NCI-H1105 (cell line): ENCODE measurements at places on chromosomes 5 and 9.

GRCh38 chr5:109816732-109817131, 127.0 kb downstream of the MAN2A1 start:
- no peak for DNase-seq

DNA sequence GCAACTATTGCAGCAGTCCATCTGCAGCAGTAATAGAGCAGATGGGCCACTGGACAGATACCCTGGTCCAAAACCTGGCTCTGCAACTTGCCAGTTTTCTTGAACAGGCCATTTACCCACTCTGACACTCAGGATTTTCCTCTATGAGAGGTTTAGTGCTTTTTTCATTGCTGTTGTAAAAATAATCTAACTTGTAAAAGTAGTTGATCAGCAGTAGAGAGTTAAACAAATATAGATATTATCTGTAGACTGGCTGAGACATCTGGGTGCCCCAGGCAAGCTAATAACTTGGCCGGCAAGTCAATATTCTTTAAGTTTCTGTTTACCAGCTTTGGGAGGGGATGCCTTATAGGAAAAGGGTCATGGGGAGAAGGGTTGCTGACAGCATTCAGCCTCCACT, 4.1 kb downstream of the DAPK1 start:
- DNase-seq: no peak

- DNase-seq: no peak
Observed at GRCh38 chr9:11735391-11735790, 957.8 kb upstream of the TYRP1 start.

GRCh38 chr9:104747565-104748358, at the start of gene NIPSNAP3A:
TSS of gene NIPSNAP3A (plus strand) at chr9:104747683. CDS start at chr9:104747793, 110 bp downstream.
- DNase-seq: peak; percentile 76

- no peak for DNase-seq
Observed at GRCh38 chr5:150000990-150001659, 586 bp downstream of the HMGXB3 start.

- DNase-seq: no peak
Observed at GRCh38 chr9:34171753-34172535, 6.9 kb upstream of the UBAP1 start.

GRCh38 chr9:114722937-114723620, 41.1 kb upstream of the TEX48 start:
- no peak for DNase-seq

- DNase-seq: no peak
Observed at GRCh38 chr5:177349362-177349647, 2.2 kb downstream of the LMAN2 start.

DNA sequence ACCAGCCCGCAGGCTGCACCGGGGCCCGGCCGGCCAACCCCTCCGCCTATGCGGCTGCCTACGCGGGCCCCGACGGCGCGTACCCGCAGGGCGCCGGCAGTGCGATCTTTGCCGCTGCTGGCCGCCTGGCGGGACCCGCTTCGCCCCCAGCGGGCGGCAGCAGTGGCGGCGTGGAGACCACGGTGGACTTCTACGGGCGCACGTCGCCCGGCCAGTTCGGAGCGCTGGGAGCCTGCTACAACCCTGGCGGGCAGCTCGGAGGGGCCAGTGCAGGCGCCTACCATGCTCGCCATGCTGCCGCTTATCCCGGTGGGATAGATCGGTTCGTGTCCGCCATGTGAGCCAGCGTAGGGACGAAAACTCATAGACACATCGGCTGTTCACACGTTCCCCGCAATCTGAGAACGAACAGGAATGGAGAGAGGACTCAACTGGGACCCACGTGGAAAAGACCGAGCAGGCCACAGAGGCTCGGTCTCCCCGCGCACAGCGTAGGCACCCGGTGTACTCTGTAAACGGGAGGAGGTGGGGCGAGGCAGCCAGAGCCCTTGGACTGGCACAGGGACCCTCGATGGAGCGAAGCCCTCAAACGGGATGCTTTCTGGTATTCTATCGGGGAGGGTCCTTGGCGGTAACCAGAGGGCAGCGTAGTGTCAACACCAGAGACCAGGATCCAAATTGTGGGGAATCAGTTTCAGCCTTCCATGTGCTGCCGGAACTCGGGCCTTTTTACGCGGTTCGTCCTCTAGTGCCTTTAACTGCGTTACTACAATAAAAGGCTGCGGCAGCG, 1.9 kb downstream of the FOXE1 start:
- DNase-seq: no peak

DNA sequence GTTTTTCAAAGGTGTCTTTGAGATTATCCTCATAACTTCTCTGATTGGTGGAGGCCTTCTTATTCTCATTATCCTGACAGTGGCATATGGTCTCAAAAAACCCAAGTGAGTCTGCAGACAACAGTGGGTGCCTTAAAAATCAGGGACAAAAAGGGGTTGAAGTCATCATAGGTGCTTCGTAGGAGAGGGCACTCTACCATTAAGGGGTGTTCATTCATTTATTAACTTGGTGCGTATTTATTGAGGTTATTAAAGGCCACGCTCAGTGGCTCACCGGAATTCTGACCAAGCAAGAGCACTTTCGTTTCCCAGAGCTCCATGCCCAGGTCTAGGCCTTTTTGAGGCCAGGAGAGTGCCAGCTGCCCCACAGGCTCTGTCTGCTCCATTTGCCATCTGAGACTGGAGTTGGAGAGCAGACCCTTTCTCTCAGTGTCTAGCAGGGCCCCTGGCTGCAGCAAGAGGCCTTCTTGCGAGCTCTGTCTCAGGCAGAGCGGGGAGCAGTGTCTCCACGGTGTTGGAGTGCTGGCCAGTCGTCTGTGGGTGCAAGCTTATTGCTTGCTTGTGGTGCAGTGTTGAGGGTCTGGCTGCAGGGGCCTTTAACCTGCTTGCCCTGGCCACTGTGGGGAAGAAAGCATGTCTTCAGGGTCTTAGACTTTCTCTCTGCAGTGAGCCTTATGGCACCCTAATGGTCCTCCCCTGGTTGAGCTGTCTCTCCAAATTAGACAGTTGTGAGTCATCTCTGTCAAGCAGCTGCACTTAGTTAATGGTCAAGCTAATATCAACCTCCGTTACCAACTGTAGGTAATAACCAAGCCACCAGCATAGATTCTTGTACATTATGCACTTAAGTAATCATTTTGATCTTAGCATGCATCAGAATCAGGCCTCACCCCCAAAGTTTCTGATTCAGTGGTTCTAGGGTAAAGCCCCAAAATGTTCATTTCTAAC, 62.6 kb downstream of the IL31RA start:
- no peak for DNase-seq

DNA sequence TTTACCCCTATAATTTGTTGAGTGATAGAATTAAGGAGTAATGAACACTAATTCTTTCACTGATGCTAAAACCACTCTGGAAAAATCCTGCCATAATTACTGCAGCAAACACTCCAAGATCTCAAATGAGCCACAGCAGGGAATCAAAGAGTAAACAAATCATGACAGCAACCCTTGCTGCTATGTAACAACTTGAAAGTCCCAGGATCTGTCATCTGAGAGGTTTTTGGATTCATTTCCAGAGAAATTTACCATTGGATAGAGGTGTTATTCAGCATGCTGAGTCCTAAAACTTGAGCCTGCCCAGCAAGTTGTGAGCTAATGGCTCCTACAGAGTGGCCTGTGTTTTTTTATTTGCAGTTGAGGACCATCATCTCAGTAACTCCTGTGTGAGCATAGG, 59.2 kb downstream of the PRLR start:
- DNase-seq: no peak

- DNase-seq: no peak
Observed at GRCh38 chr5:95631255-95631958, 11.5 kb downstream of the GPR150 start.

DNA sequence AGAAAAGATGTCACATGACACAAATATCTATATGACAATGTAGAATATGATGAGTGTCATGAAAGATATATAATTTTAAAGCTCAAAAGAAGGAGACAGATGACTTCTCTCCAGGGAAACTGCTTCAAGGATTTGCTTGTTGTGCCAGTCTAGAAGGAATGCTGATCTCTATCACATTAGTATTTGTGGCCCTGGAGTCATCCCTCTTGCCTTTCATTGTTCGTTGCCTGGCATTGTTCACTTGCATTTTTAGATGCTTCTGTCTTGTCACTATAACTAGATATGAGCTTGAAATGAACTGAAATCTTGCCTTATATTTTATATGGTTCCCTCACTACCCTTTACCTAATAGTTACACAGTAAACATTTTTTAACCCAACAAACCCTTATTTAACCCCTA, 207.5 kb downstream of the ZNF608 start:
- DNase-seq: no peak

GRCh38 chr5:134271059-134271458, 45.2 kb upstream of the PPP2CA start:
- DNase-seq: no peak

- DNase-seq: no peak
Observed at GRCh38 chr5:38883842-38884241, 38.0 kb downstream of the OSMR start.

DNA sequence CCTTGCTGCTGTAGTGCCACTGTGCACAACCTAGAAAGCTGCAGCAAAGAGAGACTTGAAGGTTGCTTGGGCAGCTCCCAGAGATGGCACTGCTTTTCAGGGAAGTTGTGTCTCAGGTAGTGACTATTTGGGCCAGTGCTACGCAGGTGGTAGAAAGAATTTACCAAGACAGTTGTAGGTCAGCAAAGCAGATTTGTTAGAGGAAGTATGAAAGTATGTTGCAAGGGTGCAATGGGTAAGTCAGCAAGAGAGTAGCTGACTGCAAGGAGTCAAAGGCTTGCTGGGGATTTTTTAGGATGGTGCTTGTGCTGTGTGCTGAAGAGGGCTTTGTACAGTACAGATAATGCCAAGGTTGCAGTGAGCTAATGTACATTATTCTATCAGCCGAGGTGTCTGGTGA, 33.5 kb upstream of the SPARC start:
- no peak for DNase-seq

DNA sequence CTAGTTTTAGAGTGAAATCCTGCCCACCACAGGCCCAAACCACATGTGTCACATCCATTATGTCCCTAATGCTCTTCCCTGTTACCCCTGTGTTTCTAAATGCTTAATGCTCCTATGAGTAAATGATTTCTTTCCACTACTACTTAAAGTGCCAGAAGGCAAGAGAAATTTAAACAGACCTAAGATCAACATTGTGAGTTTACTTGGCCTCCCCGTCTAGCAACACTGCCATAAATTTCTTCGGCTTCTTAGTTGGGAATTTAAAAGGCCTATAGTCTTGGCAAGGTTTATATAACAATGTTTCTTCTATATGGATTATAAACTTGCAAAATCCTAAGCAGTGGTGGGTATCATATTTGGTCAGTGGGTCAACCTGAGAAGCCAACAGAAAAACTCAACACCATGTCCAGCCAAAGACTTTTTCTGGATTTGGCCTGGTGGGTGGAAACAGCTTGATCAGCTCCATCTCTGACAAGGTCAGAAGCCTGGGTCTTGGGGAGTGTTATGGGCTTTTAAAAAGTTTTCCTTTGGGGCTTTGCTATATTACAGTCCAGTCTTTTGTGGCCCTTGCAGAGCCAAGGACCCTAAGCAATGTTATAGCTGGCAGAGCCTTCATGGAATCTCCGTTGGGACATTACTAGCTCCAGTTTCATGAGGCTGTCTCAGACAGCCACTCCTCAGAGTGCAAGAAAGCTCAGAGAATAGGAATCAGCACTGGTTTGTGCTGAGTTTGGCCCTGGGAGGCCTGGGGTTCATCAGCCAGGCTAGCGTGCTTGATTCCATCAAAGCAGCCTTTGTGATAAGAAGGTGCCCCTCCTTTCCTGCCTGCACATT, 119.8 kb downstream of the PRDM6 start:
- DNase-seq: no peak

GRCh38 chr5:98085593-98085992, 687.9 kb upstream of the RGMB start:
- no peak for DNase-seq

DNA sequence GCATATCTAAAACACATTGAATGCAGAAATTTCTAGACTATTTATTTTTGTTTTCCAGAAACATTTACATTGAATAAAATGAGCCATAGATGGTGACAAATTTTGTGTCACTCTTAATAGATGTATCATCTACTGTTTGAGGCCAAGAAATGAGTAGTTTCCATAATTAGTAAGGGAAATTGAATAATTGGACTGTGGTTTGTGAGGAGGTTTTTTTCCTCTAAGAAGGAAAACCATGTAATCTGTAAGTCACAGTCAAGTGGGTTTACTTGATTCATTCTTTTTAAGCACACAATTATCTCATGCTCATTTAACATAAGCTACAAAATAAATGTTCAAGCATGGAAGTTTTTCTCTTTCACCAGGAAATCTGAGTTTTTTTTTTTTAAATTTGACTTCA, 876.4 kb downstream of the NR2F1-AS1 start:
- DNase-seq: no peak

DNA sequence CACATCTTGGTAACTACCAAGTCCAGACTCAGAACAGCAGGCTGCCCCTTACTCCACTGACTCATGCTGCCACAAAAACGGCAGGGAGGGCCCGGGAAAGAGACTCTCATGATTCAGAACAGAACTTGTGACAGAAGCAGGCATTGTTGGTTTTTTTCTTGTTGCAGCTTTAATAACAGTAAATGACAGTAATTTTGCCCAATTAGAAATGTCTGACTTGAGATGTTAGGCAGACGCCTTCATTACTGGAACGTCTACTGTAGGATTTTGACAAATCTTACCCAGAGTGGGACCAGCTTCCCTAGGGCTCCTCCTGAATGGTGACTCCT, 77.9 kb downstream of the SEMA5A start:
- DNase-seq: no peak

- no peak for DNase-seq
Observed at GRCh38 chr5:54206580-54207229, 103.7 kb downstream of the ARL15 start.

- no peak for DNase-seq
Observed at GRCh38 chr5:170439944-170440269, 50.7 kb upstream of the KCNMB1 start.

- no peak for DNase-seq
Observed at GRCh38 chr9:137982200-137982599, 104.6 kb downstream of the CACNA1B start.

DNA sequence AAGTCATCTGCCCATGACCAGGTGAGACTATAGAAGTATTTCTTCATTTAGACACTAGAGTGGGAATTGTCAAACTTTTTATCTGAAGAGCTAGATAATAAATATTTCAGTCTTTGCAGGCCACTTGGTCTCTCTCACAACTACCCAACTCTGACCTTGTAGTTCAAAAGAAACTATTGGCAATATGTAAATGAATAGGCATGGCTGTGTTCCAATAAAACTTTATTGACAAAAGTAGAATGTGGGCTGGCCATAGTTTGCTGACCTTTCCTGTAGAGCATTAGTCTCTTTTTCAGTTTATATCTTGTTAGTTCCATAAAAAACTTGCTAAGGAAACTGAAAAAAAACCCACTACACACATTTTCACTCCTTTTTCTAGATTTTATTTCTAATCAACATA, 535.5 kb downstream of the PRR16 start:
- DNase-seq: no peak
